M059J (cell line): ENCODE measurements at places on chromosomes 5 and 9. TPM values are rescaled to one million over a fixed set of nuclear protein-coding genes. Genes with fewer than 3 reads are reported as not detected.

DNA sequence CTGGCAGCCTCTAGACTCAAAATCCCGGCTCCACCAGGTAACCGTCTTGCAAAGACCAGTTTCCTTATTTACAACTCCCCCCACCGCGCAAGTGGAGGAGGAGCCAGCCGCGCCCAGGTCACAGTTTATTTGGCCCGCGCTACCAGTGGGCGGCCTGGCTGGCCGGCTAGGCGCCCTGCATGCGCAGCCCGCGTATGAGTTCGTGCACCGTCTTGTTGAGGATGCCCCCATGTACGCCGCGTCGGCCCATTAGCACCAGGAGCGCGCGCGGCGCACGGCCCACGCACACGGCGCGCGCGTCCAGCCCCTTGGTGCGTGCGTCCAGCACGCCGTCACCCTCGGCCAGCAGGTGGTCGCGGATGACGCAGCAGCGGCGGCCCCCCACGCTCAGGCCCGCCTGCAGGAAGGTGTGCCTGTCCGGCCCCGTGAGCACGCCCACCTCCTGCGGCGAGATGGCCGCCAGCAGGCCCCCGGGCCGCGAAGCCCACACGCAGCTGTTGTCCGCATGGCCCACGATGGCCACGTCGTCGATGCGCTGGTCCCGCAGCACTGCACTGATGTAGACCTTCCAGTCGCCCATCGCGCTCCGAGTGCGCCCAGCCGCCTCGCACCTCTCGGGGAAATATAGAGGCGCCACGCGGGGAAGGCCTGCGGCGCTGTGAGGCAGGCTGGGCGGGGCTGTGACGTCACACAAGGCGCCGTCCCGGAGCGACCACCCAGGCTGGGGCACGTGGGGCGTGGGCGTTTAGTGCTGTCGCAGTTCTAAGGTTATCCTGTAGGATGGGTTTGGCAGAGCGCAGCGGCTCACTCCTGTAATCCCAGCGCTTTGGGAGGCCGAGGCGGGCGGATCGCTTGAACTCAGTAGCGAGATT lies at the start of gene PFN3:
Gene PFN3, minus strand, starts transcription at position 665 of the 872 bp plus-strand sequence. Its CDS starts 85 bp downstream, at position 580.
- no peak for DNase-seq

GRCh38 chr9:109401169-109401989 lies 80.5 kb upstream of the EPB41L4B start:
- peak; percentile 48 for DNase-seq

FREM1 gene
- 0.02 TPM in 1 of 2 replicates, not detected in the other for total RNA-seq

DNA sequence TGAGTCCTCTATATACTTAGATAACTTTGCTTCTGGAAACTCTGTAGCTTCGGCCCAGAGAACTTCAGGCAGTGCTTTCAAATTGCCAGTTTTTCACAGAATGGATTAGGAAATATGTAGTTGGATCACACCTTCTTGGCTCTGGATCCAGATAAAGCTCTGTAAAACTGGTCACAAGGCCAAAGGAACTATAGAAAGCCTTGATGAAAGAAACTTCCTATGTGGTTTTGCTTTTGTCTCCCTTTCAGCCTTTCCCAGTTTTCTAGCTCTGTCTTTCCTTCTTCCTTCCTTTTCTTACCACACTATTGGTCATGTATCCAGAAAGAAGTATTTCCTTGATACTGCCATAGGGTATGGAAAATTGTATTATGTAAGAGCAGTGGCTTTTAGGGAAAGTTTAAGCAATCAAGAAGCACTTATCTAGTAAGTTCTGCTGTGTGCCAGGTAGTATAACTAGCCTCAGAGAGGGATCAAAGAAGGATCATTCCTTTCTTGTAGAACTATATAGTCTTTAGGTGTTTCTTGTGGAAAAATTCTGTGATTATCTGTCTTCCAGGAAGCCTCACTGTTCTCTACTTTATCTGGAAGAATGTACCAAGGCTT lies 6.3 kb downstream of the GPR21 start:
- DNase-seq = no peak

DNA sequence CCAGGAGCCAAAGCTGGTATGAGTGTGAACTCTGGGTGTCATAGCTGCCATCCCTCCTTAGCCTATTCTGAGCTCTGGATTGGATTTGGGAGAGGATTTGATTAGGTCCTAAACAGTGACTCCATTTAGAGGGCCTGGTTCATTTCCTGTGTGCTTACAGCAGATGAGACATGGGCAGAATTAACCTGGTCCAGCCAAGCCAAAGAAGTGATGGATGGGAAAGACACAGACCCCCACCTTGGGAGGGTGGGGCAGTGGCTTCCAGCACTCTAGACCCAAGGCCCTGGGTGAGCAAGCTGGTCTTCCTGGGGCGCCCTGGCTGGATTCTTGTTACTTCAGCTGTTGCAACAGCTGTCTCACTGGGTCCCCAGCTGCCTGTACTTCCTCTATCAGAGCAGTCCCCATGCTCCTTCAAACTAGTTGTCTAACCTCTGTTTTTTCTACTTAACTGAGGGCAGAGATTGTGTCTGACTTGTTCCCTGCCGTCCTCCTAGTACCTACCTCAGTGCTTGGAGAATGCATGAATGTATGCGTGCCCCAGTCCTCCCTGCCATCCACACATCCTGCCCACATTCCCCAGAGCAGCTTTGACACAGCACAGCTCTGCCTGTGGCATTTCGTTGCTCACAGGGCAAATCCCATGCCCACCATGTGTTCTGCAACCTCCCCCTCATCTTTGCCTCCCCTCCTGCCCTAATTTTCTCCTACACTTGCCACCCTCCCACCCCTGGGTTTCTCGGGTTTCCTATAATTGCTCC lies 115.9 kb downstream of the RGS3 start:
- peak; percentile 71 for DNase-seq
